ENCODE measurements at places on chromosomes 3 and 15. TPM values are rescaled to one million over a fixed set of nuclear protein-coding genes. Genes with fewer than 3 reads are reported as not detected.

Gene CHDH
- 0.55 TPM for total RNA-seq

Gene EPHB1
- 0.60 TPM for total RNA-seq

Gene NANOGP8
- total RNA-seq: not detected

DNA sequence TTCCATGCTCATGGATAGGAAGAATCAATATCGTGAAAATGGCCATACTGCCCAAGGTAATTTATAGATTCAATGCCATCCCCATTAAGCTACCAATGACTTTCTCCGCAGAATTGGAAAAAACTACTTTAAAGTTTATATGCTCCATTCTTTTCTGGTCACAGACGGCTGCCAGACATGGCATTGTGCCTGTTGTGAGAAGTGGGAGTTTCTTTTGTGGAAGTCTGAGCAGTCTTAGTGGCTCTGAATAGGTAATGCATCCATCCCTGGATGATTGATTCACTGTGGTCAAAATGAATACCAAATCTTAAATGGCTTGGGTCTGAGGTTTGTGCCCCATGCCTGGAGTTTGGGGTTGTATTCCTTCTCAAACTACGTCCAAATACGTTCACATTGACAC is 274.5 kb upstream of the AZI2 start:
- no peak for DNase-seq
- no peak overlapping the region for H3K27ac ChIP-seq
- no peak overlapping the region for H3K4me3 ChIP-seq
- no peaks in the 10 kb centered on the region for H3K27me3 ChIP-seq

GRCh38 chr3:101146946-101147345 is 153.7 kb upstream of the ABI3BP start:
- no peak overlapping the region for H3K27ac ChIP-seq
- no peaks in the 10 kb centered on the region for H3K4me1 ChIP-seq
- DNase-seq: no peak
- H3K27me3 ChIP-seq: peaks cover 25% of the 10 kb centered on the region

GRCh38 chr3:50194128-50194902 is 2.9 kb downstream of the GNAT1 start:
- H3K4me1 ChIP-seq: peaks cover 13% of the 10 kb centered on the region
- no peaks in the 10 kb centered on the region for H3K36me3 ChIP-seq
- peak; percentile 89 for DNase-seq
- H3K27me3 ChIP-seq: peaks cover 14% of the 10 kb centered on the region

Gene ACTRT3
- total RNA-seq: 0.40 TPM

Gene RBM15B
- 20.9 TPM for total RNA-seq

DNA sequence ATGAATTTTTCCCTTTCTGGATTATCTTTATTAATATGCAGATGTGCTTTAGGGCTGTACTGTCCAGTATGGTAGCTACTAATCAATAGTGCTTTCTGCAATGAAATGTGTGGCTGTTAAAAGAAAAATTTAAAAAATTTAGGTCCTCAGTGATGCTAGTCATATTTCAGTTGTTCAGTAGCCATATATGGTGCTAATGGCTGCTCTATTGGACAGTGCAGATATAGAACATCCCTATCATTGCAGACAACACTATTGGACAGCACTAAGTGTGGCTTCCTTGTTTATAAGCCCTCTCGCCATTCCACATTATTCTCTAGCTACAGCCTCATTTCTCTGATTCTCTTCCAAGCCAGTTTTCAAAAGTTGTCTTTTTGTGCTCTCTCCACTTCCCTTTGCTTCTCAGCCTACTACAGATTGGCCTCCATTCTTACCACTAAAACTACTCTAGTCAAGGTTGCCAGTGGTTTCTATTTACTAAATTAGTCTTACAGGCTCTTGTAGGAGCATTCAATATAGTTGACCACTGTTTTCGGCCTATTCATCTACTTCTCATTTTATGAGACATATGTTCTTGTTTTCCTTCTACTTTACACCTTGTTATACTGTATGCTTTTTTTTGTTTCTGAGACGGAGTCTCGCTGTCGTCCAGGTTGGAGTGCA is 9.5 kb downstream of the MAPK6 start:
- H3K27me3 ChIP-seq: no peaks in the 10 kb centered on the region
- peaks cover 40% of the 10 kb centered on the region for H3K4me1 ChIP-seq
- DNase-seq: no peak
- no peak overlapping the region for H3K27ac ChIP-seq

Gene SNTN
- total RNA-seq: not detected

Gene TEX55
- total RNA-seq: not detected

Gene TMCO5A
- total RNA-seq: not detected

DNA sequence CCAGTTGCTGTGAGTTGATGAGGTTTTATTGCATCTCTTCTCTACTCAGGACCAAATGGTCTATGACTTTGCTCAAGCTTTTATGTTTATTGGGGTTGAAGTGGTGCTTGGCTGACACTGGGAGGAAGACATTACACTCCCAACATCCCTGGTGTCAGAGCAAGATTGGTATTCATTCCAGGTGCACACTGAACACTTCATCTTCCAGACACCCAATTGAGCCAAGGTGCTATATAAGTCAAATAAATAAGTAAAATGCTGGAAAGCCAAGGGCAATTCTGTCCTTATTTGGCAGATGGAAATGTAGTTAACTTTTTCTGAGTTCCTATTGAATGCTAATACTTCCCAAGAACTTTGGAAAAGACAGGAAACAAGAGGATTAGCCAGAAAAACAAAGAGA is 53.2 kb upstream of the CDV3 start:
- no peaks in the 10 kb centered on the region for H3K36me3 ChIP-seq
- no peak overlapping the region for H3K4me3 ChIP-seq
- no peaks in the 10 kb centered on the region for H3K4me1 ChIP-seq
- no peak overlapping the region for H3K27ac ChIP-seq

Gene TIGIT
- 25.5 TPM for total RNA-seq

DNA sequence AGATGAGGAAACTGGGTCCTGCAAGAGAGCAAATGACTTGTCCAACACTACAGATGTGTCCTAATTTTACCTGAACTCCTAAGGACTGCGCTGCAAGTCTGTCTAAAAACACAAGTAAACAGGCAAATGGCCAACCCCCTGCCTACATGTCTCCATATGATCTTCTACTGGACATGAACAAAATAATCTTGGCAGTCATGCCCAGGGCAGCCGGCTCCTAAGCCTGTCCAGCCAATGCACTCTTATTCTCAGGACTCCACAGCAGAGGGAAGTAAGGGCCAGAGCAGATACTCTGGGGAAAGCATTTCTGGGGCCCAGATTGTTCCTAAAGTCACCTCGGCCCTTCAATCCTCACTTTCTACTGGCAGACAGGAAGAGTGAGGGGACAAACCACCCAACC is 10.3 kb downstream of the COLQ start:
- peaks cover 2% of the 10 kb centered on the region for H3K4me1 ChIP-seq
- no peak overlapping the region for H3K4me3 ChIP-seq
- DNase-seq: no peak
- no peak overlapping the region for H3K27ac ChIP-seq
- no peaks in the 10 kb centered on the region for H3K27me3 ChIP-seq

Gene EFL1
- total RNA-seq: 25.0 TPM

Gene EAF2
- total RNA-seq: 12.9 TPM

GRCh38 chr3:72012363-72012762 is 227.4 kb upstream of the PROK2 start:
- H3K27me3 ChIP-seq: peaks cover 10% of the 10 kb centered on the region
- H3K4me3 ChIP-seq: no peak overlapping the region
- no peak overlapping the region for H3K27ac ChIP-seq
- no peak for DNase-seq
- peaks cover 15% of the 10 kb centered on the region for H3K4me1 ChIP-seq

- DNase-seq: no peak
- H3K36me3 ChIP-seq: no peaks in the 10 kb centered on the region
- no peaks in the 10 kb centered on the region for H3K4me1 ChIP-seq
- H3K27ac ChIP-seq: no peak overlapping the region
These were observed 120.3 kb downstream of the KCNAB1 start for GRCh38 chr3:156240642-156241041.

Gene SI
- total RNA-seq: not detected

DNA sequence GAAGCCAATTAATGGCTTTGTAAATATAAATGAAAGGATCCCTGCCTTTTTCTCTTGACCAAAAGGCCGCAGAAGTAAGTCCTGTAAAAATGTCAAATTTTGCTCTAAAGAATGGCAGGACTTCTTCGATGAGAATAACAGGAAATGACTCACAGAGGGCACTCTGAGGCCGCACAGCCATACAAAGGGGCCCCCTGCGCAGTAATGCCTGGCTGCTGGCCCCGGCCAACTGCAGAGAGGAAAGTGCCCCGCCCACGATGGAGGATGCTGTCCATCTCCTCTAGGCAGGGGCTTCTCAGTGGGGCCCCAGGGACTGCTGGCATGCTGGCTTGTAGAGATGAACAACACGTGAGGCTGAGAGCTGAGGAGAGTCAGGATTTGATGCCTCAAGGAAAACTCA is 18.1 kb upstream of the SCN10A start:
- peak; percentile 68 for DNase-seq
- no peak overlapping the region for H3K4me3 ChIP-seq
- no peaks in the 10 kb centered on the region for H3K27me3 ChIP-seq
- no peaks in the 10 kb centered on the region for H3K36me3 ChIP-seq
- no peak overlapping the region for H3K27ac ChIP-seq

- no peaks in the 10 kb centered on the region for H3K27me3 ChIP-seq
- H3K27ac ChIP-seq: no peak overlapping the region
- no peak overlapping the region for H3K4me3 ChIP-seq
- H3K4me1 ChIP-seq: no peaks in the 10 kb centered on the region
- no peak for DNase-seq
These were observed 1273.4 kb downstream of the ROBO2 start for GRCh38 chr3:78313332-78313731.

Gene PROK2
- 0.37 TPM for total RNA-seq

DNA sequence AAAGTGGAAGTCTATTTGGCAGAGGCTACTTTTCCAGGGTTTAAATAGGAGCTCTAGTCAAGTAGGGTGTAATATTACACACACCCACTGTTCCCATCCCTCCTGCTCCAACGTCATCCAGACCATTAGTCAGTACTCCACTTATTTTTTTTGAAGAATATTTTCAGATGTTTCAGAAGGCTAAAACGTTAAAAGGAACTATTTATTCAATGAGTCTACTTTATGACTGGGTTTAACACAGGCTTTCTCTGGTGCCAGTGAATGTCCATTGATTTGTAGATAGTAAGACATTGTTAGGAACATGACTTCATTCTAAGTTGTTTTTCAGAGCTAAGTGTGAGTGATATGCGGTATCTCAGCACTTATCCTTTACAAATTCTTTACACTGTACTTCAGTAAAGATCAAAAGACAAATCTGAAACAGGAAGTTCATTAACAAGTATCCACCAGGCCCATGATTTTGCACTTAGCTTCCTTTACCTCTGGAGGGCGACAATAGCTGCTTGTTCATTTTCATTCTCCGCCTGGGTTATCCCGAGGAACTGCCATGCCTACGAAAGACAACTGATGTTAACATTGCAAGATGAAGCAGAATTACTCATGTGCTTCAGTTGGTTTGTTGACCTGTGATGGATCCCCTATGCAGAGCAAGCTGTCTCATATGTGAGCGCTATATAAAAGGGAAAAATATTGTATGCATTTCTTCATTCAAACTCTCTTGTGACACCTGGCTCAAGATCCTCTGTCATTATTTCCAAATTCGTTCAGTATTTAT is 158.7 kb downstream of the USP13 start:
- no peak overlapping the region for H3K27ac ChIP-seq
- no peaks in the 10 kb centered on the region for H3K36me3 ChIP-seq
- no peak overlapping the region for H3K4me3 ChIP-seq
- peak; percentile 30 for DNase-seq
- H3K27me3 ChIP-seq: no peaks in the 10 kb centered on the region
- no peaks in the 10 kb centered on the region for H3K4me1 ChIP-seq

Gene ETV5
- total RNA-seq: 0.83 TPM

- no peak overlapping the region for H3K4me3 ChIP-seq
- no peak overlapping the region for H3K27ac ChIP-seq
- H3K27me3 ChIP-seq: peaks cover 3% of the 10 kb centered on the region
- no peaks in the 10 kb centered on the region for H3K36me3 ChIP-seq
- no peak for DNase-seq
These were observed 23.9 kb upstream of the TXNRD3 start for GRCh38 chr3:126678693-126679317.

DNA sequence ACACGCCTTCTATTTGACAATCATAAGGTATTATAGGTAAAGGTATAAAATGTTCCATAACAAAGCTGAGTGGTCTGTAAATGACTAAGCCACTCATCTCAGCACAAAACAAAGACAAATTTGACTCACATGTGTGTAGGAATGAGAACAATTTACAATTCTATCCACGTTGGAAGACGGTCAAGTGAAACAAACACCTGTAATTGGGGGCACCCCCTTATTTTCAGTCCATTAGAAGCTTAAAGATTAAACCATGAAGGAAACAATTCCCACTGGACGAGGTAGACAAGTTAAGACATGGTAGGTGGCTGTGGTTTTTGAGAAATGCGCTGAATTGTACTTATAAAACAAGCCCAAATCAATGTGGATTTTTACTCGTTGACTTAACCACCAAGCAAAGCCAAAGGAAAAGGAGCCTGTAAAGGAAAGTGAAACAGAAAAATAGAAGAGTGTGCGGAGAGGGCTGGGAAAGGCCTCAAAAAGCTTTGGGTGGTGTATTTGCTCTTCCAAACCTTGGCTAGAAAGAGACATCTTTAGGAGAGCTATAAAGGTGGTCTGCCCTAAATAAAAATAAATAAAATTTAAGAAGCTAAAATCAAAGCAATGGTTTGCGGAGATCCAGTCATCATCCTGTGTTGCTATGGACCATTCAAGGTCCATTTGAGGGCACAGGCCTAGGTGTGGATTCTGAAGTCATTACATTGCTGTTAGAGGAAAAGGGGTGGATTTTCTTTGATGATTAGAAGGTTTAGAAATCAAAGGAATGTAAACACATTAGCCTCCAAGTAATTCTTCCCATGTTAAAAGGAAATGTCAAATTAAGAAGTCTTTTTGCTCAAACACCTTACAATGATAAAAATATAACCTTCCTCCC is 135.0 kb downstream of the TFG start:
- H3K4me3 ChIP-seq: no peak overlapping the region
- peaks cover 7% of the 10 kb centered on the region for H3K27me3 ChIP-seq
- H3K27ac ChIP-seq: no peak overlapping the region

DNA sequence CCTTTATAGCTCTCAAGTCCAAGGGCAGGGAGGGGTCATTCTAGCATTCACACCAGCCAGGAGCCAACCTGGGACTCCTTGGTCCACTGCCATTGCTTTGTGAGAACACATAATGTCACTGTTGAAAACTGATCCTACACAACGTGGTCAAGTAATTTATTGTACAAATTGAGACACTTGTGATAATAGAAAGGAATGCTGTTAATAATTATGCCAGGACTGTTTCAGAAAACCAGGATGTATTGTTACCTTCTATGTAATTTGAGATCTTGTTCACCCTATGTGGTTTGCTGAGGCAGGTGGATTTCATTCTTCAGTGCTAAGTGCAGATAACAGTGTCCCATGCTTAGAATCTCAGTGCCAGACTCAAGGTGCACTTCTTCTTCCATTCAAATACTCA is 33.3 kb downstream of the TMCO5A start:
- no peak for DNase-seq
- H3K4me1 ChIP-seq: no peaks in the 10 kb centered on the region
- no peaks in the 10 kb centered on the region for H3K36me3 ChIP-seq

GRCh38 chr3:101637451-101637850 is 39.5 kb downstream of the ZBTB11 start:
- no peaks in the 10 kb centered on the region for H3K36me3 ChIP-seq
- no peaks in the 10 kb centered on the region for H3K27me3 ChIP-seq
- no peak overlapping the region for H3K27ac ChIP-seq
- no peaks in the 10 kb centered on the region for H3K4me1 ChIP-seq
